ENCODE measurements at places on chromosomes 12 and 14.

DNA sequence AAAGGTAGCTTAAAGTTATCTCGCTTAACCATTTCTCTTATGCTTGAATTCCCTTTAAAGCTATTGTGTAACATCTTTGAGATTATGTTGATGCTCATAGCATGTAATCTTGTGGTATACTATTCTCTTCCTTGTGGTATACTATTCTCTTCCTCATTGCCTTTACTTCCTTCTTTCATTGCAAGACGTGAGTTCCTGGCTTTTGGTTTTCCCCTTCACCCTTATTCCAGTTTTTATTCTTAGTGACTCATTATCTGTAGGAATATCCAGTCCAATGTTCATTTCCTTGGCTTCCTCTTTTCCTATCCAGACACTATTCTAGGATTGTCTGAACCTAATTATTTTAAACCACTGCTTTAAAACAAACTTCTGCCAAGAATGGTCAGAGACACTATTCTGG, 564.0 kb downstream of the CCER1 start:
- no peak for DNase-seq

DNA sequence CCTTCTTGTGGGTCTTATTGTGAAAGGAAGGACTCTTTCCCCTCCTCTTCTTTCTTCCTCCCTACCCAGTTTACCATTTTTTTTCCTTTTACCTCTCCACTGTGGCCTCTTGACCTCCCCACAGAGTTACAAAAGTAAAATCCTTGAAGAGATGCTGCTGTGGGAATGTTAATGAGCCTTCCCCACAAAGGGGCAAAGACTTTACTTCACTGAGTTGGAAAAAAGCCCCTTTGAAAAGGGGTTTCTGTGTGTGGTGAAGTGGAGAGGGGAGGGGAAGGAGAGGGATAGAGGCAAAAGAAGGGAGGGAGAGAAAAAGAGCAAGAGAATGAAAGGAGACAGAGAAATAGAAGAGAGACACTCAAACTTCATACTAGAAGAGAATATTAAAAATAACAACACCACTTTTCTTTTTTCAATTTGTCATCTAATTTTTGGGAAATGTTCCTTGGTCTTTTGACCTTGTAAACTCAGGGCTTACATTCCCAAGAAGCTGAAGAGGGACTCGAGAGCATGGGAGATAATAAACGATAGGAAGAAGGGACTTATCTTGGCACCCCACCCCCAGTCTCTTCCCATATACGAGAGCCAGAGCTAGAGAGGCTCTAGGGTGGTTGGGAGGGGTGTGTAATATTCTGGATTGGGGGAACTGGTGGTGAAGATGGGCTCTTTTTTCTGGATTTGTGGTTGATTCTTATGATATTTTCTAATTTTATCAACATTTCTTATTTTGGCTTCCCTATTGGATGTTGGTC, 13.2 kb upstream of the SALL2 start:
- no peak for DNase-seq

GRCh38 chr14:100239211-100239839, 381 bp downstream of the YY1 start:
- no peak for DNase-seq

DNA sequence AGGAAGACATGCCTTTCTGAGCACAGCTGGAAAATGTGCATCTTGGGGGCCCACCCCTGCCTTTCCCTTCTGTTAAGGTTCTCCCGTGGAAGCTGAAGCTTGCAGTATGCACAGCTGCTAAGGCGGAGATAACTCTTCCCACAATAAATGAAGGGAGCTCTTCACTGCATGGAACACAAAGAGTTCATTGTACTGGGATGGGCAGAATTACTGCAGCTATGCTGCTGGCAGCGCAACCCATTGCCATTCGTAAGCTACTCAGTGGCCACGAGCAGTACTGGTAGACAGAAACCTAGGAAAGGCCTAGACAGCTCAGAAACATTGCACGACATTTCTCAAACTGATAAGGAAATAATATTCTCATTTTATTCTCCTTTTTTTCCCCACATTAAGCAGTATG, 310.2 kb downstream of the MDGA2 start:
- no peak for DNase-seq

- no peak for DNase-seq
These were observed 110.5 kb downstream of the SCARB1 start for GRCh38 chr12:124753228-124753591.

DNA sequence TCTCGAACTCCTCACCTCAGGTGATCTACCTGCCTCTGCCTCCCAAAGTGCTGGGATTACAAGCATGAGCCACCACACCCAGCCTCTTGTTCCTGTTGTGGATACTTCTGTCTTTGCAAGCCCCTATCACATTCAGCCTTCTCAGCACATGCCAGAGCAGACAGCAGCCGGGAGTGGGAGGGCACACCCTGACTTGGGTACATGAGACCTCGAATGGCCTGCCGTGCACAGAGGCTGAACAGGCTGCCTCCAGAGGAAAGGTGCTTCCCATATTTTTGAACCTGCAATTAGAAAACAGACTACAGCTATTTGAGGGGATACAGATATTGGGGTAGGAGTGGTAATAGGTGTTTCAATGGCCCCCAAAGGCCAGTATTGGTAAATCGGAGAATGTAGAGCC, 307.3 kb upstream of the DIO3 start:
- DNase-seq, result no peak

GRCh38 chr14:92902726-92903125, 20.2 kb upstream of the CHGA start:
- no peak for DNase-seq

GRCh38 chr12:54654926-54655325, 6.8 kb upstream of the DCD start:
- DNase-seq, result no peak

GRCh38 chr14:100767788-100768536, 41.3 kb downstream of the DLK1 start:
- DNase-seq, result no peak

- DNase-seq, result no peak
These were observed 71.6 kb upstream of the MDGA2 start for GRCh38 chr14:47746986-47747385.

DNA sequence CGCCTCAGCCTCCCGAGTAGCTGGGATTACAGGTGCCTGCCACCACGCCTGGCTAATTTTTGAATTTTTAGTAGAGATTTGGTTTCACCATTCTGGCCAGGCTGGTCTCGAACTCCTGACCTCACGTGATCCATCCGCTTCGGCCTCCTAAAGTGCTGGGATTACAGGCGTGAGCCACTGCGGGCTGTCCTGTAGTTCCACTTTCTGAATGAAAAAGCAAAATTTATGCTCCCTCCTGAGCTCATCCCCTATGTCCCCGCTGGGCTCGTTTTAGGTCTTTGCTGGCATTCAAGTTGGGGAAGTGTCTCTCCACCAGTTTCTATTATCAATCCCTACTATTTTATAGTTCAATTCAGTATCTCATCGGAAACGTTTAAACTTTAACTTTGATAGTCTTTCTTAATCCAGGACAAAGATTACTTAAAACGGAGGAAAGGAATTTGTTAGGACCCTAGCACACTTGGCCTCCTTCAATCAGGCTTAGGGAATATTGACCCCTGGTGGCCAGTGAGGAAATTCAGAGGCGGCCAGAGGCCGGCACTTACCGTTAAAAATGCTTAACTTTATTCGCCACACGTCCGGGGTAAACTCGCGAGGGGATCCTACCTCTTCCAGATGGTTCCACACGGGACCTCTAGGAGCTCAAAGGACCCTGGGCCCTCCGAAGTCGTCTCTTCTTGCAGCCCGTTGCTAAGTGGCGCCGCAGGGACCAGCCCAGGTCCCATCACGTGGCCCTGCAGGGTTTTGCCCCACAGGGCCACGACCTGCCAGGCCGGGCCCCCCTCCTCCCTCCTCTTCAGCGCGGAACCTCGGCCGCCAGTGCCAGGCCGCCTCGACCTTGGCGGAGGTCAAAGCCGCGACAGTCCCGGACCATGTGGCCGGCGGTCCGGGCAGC, 11.4 kb upstream of the DNAL1 start:
- DNase-seq, result peak; percentile 65

DNA sequence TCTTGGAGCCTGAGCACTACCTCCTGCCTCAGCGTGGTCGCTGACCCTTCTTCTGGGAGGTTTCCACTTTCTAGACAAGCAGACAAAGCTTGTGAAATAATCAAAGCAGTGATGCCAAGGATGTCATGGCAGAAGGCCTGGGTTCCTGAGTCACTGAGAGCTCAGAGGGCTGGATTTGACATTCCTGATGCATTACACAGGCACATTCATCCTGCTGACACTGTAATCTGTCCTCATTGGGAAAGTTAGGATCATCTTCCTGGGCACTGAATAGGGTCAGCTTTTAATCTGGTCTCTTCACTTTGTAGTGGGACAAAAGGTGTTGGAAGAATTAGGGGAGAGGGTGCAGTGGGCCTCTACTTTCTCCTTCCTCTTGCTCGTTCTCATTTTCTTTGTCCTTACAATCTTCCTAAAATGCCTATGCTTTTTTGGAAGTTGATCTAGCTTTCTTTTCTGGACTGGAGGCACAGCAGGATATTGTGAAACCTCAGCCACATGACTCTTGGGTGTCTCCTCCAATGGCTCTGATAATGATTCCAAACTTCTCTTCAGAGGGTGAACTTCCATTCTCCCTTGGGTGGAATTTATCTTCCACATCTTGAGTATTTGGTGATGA, 29.6 kb downstream of the EEA1 start:
- DNase-seq, result peak; percentile 3

- DNase-seq, result no peak
These were observed 226.2 kb downstream of the NUBPL start for GRCh38 chr14:31787377-31787776.

- no peak for DNase-seq
These were observed 166.3 kb downstream of the KIF26A start for GRCh38 chr14:104304451-104305351.

DNA sequence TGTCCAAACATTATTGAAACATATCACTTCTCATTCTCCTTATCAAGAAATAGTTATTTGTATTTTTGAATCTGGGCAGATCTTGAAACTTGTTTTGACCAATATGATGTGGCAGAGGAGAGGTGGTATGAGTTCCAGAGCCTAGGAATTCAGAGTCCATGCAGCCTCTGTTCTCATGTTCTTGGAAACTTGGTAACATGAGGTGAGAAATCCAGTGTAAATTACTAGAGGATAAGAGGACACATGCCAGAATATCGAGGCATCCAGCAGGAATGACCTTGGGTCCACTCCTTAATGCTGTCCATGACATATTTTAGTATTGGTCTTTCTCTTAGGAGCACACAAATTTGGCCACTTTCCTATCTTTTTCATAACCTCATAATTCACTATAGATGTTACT, 1374.6 kb downstream of the FSCB start:
- no peak for DNase-seq

- no peak for DNase-seq
These were observed 67.2 kb downstream of the BTG1 start for GRCh38 chr12:92078167-92079053.

- DNase-seq, result no peak
These were observed 887.8 kb downstream of the TRHDE start for GRCh38 chr12:73159954-73160353.

GRCh38 chr14:75881994-75882393, 99.8 kb downstream of the TGFB3 start:
- no peak for DNase-seq

- no peak for DNase-seq
These were observed 48.2 kb downstream of the IQSEC3 start for GRCh38 chr12:114626-115211.

- no peak for DNase-seq
These were observed 45.2 kb upstream of the TUNAR start for GRCh38 chr14:95831468-95831867.

GRCh38 chr12:24561882-24562770, 386.8 kb downstream of the BCAT1 start:
- DNase-seq, result peak; percentile 56

DNA sequence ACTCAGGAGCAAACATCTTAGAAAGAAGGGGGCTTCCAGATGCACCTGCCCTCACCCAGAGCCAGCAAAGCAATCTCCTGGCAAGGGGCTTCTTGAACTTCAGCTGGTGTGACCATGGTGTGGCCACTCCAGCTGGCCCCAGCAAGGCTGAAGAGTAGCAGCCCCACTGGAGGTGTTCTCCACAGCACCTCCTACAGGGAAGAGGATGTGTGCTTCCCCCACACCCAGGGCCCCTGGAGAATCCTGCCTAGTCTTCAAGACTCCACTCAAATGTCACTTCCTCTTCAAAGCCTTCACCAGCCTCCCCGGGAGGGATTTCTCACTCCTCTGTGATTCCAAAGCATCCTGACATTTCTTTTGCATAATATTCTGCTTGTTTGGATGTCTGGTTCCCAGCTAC, 8.5 kb downstream of the RAB15 start:
- DNase-seq, result no peak

DNA sequence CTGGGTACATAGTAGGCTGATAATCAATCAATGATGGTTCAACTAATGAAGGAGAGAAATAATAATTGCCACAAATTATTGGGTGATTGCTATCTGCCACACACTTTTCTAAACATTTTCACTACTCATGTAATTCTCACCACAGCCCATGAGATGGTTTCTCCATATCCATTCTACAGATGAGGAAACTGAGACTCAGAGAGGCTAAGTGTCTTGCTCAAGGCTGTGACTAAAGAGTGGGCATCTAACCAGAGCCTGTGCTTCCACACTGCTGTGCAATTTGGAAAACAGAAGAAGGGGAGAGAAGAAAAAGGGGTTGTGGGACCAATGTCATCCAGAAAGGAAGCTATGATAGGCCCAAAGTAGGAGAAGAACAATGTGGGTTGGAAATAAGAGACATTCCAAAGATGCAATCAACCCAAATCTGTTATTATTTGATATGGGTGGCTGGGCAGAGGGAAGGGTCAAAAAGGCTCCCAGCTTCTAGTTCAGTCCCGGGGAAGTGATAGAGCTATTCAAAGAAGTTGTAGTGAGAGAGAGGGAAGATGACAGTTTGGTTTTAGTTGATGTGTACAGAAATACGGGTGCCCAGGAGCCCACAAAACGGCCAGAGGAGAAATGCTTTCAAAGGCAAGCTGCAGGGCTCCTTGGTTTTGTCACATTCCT, 483 bp upstream of the NR1H4 start:
- DNase-seq, result no peak

- no peak for DNase-seq
These were observed 32.8 kb downstream of the MIA2 start for GRCh38 chr14:39266525-39266870.

- no peak for DNase-seq
These were observed 21.8 kb downstream of the WDHD1 start for GRCh38 chr14:55005071-55005470.

DNA sequence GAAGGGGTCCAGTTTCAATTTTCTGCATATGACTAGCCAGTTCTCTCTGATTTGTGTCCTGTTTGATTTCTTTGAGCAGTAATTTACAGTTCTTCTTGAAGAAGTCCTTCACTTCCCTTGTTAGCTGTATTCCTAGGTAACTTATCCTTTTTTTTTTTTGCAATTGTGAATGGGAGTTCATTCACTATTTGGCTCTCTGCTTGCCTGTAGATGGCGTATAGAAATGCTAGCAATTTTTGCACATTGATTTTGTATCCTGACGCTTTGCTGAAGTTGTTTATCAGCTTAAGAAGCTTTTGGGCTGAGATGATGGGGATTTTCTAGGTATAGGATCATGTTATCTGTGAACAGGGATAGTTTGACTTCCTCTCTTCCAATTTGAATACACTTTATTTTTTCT, 77.6 kb upstream of the NID2 start:
- DNase-seq, result no peak

- DNase-seq, result no peak
These were observed 39.6 kb downstream of the WIF1 start for GRCh38 chr12:65081496-65081895.

Measured in renal cortex interstitium (tissue), 15 donors.